WTC11 (cell line): ENCODE measurements at places on chromosomes 12 and 14.

DNA sequence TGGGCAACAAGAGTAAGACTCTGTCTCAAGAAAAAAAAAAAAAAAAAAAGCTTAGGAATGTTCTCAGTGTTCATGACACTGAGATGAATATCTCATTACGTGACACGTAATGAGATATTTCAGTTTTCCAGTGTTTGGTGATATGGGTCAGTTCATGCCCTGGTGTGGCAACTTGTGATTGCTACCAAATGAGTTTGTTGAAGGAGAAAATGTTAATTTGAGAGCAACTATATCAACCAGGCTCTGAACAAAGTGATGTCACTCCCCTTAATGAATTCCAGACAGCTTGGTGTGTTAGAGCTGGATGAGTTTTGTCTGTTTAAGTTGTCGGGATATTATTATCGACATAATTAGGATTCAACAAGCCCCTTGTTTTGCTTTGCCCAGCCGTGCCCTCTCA is 211.7 kb downstream of the DPF3 start:
- no peak for DNase-seq

DNA sequence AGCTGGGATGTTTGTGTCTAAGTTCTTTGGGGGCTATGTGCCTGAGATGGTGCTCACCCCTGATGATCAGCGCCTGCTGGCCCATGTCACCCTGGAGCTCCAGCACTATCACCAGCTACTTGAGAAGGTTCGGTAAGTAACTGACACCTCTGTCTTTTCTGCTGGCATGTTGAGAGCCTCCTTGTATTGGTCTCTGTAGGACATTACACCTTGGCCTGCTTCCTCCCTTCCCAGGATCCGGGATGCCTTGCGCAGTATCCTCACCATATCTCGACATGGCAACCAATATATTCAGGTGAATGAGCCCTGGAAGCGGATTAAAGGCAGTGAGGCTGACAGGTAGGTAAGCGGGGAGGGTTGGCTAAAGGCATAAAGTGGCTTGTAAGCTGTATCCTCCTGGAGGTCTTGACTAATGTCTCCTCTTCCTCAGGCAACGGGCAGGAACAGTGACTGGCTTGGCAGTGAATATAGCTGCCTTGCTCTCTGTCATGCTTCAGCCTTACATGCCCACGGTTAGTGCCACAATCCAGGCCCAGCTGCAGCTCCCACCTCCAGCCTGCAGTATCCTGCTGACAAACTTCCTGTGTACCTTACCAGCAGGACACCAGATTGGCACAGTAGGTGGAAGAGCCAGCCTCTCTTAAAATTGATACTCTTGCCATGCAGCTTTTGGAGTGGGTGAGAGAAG is 5.5 kb downstream of the DDIT3 start:
- DNase-seq, result no peak

- no peak for DNase-seq
Observed at GRCh38 chr14:94491511-94491910, 15.5 kb upstream of the SERPINA9 start.

- DNase-seq, result peak; percentile 6
Observed at GRCh38 chr14:101101456-101102056, 198.0 kb upstream of the RTL1 start.

- DNase-seq, result no peak
Observed at GRCh38 chr12:26274441-26275312, 79.3 kb downstream of the SSPN start.

- DNase-seq, result no peak
Observed at GRCh38 chr12:11663130-11663529, 13.7 kb downstream of the ETV6 start.

DNA sequence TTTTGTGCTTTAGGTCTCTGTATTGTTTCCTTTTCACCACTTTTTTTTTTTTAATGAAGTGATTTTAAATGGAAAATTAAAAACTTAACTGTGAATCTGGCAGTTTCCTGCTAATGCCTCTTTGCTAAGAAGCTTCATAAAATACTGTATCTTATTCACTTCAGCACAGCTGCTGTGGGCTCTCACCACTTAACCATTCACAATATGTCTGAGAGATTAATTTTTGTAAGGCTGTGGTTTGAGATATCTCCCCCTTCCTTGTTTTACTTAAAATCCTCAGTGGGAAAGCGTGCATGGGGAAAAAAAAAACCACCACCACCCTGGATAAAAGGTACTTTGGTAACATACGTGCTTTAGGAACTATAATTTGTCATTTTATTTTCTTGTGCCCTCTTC is 115.9 kb downstream of the ETV6 start:
- no peak for DNase-seq

GRCh38 chr14:73591690-73592449 is at the start of gene ACOT4:
ACOT4 (plus strand) TSS chr14:73591873; CDS start chr14:73591960, 87 bp downstream.
- DNase-seq, result peak; percentile 59

- no peak for DNase-seq
Observed at GRCh38 chr12:112779181-112779580, 12.4 kb upstream of the RPH3A start.

DNA sequence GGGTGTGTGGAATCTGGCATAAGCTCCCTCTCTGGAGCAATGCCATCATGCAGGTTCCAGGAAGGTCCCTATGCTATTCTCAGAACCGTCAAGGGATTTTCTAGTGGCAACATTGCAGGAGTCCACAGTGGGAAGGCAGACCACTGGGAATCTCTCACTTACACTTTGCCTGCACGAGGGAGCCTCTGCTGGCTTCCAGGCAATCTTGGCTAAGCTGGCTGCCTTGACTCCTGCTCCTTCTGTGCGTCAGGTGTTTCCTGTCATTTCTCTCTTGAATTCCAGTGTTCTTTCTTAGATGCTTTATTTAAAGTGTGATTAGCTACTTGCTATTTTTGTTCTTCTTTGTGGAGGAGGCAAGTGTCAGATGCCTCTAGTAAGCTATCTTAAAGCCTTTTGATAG is 414.0 kb upstream of the ATP2B1 start:
- no peak for DNase-seq

- peak; percentile 49 for DNase-seq
Observed at GRCh38 chr14:25400607-25401206, 350.8 kb upstream of the STXBP6 start.

DNA sequence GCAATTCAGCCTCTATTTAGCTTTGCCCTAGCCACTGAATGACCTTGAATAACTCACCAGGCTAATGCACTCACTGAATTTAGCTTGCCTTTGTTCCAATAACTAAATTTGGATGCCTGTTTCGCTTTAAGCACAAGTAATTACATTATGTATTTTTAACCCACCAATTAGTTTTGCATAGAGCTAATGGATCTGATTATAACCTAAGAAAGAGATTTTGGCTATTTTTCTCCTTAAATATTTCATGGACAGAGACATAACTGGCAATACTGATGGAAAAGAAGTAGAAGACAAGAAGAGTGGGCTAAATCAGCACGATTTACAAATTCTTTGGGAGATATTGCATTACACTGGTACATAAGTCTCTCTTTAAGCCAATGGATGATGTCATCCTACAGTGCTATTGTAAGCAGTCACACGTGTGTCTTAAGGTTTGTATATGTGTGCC is 85.7 kb downstream of the AKAP6 start:
- no peak for DNase-seq

GRCh38 chr12:19014240-19014639 is 115.3 kb upstream of the PLEKHA5 start:
- no peak for DNase-seq

GRCh38 chr12:81329085-81329484 is 251.2 kb downstream of the ACSS3 start:
- peak; percentile 55 for DNase-seq

DNA sequence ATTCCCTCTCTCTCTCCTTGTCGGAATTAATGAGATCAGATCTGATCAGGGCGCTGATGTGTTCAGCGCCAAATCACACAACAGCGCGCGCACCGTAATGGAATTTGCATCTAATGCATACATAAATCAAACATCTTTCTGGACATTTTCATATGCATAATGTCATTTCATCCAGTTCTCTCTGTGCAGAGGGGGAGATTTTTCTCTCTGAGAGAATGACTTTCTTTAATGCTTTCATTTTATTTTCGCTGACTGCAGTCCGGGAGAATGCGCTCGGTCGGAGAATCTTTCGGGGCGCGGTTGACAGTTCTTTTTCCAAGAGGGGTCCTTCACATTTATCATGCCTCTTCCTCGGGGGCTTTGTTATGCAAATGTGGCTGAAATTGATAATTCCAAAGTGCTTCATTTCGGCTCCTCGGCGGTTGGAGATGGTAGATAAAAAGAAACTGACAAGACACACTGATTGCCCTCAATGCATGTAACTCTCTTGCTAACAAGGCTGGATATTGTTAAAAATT is 615.9 kb downstream of the VRK1 start:
- no peak for DNase-seq

GRCh38 chr12:98999559-98999958 is 354.5 kb downstream of the APAF1 start:
- DNase-seq, result no peak

GRCh38 chr12:52649066-52649465 is 2.9 kb downstream of the KRT2 start:
- DNase-seq, result no peak

GRCh38 chr14:61454545-61454944 is 133.2 kb downstream of the PRKCH start:
- no peak for DNase-seq

DNA sequence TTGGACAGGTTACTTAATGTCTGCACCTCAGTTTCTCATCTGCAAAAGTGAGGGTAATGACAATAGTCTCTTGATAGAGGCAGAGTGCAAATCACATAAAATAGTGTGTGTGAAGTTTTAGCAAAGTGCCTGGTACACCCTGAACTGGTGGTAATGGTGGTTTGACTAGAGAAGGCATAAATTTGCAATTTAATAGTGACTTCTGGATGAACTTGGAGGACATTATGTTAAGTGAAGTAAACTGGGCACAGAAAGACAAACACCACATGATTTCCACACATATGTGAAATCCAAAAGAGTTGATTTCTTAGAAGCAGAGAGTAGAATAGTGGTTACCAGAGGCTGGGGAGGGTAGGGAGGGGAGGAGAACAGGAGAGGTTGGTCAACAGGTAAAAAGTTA is 54.8 kb upstream of the FUT8 start:
- no peak for DNase-seq

DNA sequence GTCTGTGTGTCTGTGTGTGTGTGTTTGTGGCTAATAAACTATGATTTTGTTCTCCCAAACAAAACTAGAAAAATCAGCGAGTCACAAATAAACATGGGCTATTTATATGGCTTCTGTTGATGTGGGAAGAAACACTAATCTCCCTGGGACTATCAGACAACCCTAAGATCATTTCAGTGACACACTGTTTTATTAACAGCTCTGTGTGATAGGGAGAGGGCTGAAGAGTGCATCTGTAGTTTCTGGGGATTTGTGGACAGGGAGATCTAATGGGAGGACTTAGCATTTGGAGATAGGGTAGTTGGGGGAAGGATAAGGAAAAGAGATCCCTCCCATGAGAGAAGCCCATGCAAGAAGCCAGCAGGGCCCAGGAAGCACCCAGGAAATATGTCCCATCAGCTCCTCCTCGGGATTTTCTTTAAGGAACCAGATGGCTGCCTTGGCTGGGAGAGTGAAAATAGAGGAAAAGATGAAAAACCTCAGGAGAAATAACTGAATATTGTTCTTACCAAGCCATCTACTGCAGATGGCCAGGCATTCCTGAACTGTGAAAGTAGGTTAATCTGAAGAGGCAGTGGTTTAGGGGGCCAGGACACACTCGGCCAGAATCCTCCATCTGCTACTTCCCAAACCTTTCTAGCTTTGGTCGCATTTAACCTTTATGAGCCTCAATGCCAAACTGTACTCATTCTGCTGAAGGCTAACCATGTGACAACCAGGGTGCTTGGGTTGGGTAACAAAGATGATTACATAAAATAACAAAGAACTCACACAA is 253.4 kb downstream of the BTG1 start:
- DNase-seq, result no peak

- DNase-seq, result no peak
Observed at GRCh38 chr12:133202493-133203343, 21.4 kb downstream of the ZNF268 start.

DNA sequence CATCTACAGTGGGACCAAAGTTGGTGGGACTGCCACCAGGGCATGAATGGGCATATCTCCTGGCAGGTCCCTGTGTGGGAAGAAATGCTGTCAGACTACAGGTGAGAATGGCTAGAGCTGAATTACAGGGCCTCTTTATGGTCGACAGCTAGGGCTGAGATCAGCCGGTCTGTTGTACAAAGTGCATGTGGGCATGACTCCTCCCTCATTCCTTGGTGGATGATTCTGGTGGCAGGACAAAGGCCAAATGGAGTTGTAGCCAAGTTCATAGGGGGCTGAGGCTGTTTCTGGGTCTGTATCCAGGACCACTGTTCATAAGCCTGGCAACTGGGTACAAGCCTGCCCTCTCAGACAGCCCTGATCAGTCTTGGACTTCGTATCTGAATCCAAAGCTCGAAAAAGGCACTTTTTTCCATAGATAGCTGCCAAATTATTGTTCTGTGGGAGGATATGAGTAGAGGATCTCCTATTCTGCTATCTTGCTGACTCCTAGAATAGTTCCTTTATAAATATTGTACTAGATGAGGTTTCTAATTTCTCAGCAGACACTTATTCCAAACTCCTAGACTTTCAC is 460.8 kb downstream of the TMEM117 start:
- DNase-seq, result no peak

GRCh38 chr12:120892265-120892664 is 11.9 kb downstream of the SPPL3 start:
- no peak for DNase-seq

DNA sequence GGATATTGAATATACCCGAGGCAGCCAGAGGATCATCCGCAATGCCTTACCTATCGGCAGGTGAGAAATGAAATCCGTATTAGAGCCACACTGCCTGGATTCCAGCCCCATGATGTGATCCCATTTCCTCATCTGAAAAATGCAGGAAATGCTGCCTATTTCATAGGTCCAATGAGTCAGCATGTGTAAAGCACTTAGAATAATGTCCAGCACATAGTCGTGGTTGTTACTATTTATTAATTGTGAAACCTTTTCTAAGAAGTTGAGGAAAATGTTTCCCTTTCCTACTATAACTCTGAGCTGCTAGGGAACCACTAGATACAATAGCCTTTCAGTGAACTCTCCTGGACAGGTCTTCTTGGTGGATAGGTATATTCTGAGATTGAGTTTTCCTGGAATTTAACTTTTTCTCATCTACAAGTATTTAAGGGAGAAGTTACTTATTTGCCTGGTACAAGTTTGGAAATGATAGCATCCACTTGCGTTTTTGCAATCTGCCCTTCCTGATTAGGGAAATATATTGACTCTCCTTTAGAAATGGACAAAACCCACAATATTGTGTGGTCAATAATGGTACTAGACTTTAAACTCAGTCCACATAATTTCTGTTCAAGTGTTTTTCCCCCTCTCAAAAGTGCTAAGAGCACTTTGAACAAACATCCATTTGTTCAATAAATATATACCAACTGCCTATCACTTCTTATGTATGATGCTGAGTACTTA is 12.2 kb downstream of the POLR3B start:
- DNase-seq, result no peak

DNA sequence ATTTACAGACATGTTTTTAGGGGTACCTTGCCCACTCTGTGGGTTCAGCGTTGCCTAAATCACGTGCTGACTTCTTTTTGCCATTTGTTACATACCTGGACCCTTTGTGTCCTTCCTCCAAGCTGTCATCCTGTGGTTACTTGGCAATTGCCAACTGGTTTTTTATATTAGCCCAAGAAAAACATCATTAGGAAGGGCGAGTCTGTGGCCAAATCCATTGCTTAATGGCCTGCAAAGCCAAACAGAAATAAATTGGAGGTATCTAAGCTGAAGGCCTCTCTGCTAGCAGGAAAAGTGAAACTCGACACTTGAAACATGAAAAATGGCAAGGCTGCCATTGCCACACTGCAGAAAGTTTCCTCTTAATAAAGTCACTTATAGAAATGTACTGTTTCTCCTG is 190.4 kb downstream of the NUAK1 start:
- no peak for DNase-seq
